Stimulated activated CD4-positive, alpha-beta T cell treated with anti-CD3 and anti-CD28 coated beads, Interleukin-2, amount 100 ng/mL, for 4 hours (primary cell): ENCODE measurements at places on chromosomes 11 and 22.

GRCh38 chr11:92707665-92708064, 261.8 kb upstream of the MTNR1B start:
- DNase-seq: no peak

GRCh38 chr11:121944556-121945230, 171.3 kb downstream of the BLID start:
- DNase-seq: no peak

DNA sequence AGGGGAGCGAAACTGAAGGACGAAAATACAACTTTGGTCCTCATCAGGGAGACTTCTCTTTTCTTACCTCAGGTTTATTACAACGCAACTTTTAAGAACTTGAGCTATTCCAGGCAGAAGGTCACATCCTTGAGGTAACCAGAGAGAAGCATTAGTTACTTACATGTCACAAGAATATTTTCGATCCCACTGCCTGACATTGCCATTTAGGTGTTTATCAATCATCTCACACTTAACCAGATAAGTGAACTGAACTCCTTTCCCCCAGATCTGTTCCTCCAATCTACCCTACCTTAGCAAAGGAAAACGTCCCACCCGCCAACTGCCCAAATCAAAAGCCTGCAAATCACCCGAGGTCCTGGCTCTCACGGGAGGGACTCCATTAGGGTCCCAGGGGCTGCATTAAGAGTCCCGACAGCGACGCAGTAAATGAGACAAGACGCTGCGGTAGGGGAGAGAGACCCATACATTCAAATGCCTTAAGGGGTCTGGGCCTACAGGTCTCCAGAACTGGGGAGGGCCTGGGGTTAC, 734 bp downstream of the ZNF280B start:
- DNase-seq: no peak

- DNase-seq: no peak
These were observed 46.6 kb upstream of the CTSC start for GRCh38 chr11:88384004-88384668.

- peak; percentile 24 for DNase-seq
These were observed 859 bp upstream of the KRTAP5-5 start for GRCh38 chr11:1628506-1629325.

DNA sequence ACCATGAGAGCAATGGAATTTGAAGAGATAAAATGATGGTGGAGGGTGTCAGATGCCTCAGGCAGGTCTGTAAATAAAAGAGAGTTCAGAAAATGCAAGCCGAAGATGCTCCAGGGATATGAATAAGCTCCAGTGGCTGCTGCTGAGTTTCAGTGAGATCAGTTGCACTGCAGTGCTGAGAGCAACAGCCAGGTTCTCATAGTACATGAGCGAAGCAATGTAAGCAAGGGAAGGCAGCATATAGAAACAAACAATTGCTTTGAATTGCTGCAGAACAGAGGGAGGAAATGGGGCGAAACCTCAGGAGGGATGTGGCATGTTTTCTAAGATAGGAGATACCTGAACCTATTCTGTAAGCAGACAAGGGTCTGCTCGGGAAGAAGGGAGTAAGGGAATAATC, 369.5 kb downstream of the AASDHPPT start:
- DNase-seq: no peak

GRCh38 chr11:130945896-130946295, 29.6 kb upstream of the SNX19 start:
- no peak for DNase-seq

DNA sequence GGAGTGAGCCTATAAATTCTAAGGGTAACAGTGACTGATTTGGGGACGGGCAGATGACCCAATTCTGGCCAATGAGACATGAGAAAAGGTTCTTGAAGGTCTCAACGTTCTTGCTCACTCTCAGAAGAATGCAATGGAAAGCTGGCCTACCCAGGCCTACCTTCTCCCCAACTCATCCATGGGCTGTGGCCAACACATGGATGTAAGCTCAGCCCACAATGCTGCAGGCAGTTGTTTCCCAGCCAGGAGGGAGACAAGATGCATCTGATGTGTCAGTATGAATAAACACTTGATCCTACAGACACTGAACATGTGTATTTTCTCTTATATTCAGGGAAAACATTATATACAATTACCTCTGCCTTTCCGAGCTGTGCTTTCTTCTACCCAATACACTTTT, 24.4 kb downstream of the PI4KA start:
- no peak for DNase-seq

GRCh38 chr11:125990244-125990643, 44.4 kb downstream of the VSIG10L2 start:
- no peak for DNase-seq

DNA sequence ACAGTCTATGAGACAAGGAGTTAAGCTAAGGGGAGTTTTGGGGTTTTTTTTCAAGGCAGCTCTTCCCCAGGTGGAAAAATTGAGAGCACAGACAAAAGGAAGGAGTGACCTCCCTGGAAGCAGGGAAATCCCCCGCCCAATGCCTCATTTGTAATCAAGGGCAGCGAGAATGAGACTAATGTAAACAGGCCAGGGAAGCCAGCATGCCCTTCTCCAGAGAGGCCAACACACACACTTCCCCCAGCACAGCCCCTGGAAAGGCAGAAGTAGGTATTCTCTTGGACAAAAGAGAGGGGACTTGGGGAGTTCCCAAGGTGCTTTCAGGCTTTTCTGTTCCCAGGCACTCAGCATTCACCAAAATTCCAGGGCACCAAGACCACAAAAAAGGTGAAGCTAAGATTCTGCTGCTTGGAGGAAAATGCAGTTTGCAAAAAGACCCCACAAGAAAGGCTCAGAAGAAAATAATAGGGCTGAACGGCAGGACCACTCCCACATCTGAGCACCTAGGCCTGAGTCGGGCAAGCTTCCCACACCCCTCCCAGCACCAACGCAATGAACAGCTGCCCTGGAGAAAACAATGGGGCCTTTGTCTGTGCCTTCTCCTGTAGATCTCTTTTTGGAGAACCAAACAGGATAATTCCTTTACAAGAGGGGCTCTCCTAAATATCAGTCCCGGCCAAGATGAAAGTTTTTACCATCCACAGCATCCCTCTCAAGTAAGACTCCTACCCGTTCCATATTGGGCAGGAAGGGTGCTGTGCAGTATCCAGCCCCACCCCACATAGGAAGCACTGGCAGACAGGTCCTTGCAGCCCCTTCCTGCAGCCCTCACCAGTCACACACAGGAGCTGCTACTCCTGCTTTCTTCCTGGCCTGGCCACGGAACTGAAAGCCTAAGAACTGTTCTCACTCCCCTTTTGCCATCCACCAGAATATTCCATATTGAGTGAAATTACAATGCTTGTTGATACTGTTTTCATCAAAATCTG, 70.7 kb upstream of the AKIP1 start:
- no peak for DNase-seq

GRCh38 chr11:128499613-128500253, 87.6 kb downstream of the ETS1 start:
- DNase-seq: no peak

DNA sequence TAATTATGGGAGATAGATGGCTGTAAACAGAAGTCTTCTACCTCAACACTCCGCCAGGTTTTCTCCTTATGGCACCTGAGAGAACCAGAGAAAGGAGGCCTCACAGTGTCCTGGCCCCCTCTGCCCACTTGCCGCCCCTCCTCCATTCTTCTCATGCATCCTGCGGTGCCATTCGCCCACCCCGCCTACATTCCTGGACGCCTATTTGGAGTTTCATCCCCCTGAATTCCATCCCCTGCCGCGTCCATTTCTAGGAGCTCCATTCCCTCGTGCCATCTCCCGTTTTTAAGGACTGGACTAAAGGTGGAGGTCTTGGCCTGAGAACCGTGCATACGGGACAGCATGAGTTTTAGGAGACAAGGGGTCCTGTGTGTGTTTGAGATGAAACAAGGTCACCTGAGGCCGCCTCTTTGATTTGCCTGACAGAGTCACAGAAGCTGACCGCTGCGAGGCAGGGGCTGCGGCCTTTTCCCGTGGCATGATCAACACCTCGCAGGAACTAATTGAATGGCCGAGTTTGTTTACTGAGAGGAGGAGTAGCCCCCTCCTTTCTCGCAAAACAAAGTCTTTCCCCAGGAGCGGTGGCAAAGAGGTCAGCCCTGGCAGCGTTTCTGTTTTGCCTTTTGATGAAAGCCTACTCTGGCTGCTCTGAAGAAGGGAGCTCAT, 246.2 kb downstream of the ST3GAL4 start:
- DNase-seq: no peak

DNA sequence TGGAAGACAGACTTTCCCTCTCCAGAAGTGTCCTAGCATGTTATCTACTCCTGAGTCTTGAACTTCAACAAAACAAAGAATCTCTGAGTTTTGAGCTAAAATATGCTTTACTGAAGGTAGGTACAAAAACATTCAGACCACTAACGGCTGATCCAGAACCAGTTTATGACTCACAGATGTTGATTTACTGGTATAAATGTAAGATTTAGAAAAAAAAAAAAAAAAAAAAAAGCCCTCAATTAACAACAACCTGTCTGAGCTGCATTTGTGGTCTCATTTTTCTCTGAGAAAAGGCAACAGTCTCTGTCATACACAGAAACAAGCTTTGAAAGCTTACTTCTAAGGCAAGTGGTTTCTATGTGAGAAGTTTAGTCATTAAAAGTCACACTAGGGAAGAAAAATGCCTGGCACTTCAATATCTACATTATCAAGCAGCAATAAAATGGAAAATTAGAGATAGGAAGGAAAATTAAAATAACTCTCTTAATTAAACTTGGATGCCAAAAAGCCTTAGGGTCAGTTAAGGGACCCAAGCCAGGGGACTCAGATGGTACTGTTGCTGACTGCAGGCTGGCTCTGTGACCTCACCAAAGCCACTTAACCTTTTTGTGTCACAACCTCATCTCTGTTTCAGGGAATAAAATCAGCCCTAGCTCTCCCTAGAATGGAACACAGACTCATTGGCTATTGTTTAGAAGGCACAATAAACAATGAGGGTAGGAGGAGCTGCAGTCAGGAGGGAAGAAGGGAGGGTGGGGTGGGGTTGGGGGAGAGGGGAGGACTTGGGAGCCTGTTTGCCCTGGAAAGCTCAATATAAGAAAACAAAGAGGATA, 61.7 kb downstream of the ETS1 start:
- DNase-seq: no peak

GRCh38 chr22:50057278-50058060, 629 bp downstream of the TTLL8 start:
- DNase-seq: no peak

GRCh38 chr11:121198491-121198890, 94.1 kb upstream of the SC5D start:
- no peak for DNase-seq

DNA sequence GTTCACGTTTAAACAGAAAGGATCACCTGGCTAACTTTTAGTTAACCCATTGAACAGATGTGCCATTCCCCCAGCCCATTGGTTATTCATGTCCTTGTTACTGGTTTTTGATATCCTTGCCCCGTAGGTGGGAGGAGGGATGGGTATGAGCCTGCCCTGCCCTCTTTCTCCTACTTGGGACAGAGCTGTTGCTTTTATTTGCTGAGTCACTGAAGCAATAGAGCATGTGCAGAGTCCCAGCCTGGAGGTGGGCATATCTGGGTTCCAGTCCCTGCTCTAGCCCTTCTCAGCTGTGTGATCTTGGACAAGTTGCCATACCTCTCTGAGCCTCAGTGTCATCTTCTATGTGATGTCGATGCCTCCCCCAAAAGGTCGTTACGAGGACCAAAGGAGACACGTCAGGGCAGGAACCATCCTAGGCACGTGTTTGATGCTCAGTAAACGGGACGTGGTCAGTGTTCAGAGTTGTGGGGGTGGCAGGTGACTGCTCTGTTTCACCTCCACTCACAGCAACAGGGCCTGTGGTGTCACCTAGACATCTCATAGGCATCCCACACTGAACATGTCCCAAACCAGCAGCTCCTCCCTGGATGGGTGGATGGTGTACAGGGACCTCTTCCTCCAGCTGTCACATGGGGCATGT, 61.0 kb downstream of the BMAL1 start:
- no peak for DNase-seq

DNA sequence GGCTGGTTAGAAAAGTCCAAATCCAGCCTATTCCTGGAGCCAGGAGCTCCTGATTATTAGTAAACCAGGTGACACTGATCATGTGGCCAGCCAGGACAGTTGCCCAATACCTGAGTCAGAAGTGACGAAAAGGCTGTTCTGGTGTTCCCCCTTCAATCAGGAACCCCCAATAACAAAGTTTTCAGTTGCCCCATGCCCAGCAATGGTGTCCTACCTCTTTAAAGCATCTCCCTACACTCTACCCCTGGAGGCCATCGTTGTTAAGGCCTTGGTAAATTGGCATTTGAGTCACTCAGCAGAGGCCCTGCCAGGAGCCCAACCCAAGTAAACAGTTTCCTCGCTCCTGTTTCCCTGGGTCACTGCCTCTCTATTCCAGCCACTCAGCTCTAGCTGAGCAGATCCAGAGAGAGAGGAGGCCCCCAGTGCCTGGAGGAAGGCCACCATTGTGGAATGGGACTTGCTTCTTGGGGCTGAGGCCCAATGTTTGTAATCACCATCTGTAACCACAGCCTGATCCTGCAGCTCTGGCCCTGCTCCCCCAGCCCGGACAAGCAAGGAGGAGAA, 25.0 kb downstream of the ARHGAP1 start:
- DNase-seq: no peak

DNA sequence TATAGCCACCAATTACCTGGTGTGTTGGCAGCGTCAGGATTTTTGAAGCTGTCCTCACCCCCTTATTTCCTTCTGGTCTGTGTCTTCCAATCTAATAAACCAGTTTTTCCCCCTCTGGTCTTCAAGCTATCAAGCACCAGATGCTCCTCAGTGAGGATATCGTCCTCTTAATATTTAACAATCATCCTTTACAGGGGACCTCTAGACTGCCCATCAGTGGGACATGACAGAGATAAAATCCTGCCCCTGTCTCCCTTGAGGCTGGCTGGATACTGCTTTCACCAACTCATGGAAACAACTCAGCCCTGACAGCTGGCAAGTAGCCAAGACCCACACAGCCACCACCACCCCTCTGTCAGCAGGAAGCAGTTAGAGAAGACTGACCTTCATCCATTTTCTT, 421.0 kb upstream of the API5 start:
- DNase-seq: no peak

GRCh38 chr11:69625476-69625875, 15.5 kb upstream of the CCND1 start:
- DNase-seq: no peak

- DNase-seq: no peak
These were observed 14.1 kb upstream of the TSKU start for GRCh38 chr11:76768909-76769560.

DNA sequence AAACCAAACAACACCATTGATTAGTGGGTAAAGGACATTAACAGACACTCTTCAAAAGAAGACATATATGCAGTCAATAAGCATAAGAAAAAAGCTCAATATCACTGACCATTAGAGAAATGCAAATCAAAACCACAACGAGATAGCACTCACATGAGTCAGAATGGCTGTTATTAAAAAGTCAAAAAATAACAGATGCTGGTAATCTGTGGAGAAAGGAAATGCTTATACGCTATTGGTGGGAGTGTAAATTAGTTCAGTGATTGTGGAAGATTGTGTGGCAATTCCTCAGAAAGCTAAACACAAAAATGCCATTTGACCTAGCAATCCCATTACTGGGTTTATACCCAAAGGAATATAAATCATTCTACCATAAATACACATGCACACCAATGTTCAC, 182.6 kb downstream of the TRPC6 start:
- no peak for DNase-seq

- no peak for DNase-seq
These were observed 21.9 kb downstream of the NADSYN1 start for GRCh38 chr11:71474771-71475483.
